ENCODE measurements at places on chromosomes 5 and 9.

DNA sequence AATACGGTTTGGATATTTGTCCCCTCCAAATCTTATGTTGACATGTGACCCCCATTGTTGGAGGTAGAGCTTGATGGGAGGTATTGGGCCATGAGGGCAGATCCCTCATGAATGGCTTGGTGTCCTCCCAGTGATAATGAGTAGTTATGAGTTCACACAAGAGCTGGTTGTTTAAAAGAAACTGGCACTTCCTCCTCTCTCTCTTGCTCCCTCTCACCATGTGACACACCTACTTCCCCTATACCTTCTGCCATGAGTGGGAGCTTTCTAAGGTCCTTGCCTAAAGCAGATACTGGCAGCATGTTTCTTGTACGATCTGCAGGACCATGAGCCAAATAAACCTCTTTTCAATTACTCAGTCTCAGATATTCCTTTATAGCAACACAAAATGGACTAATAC lies 132.0 kb downstream of the PIK3R1 start:
- ATAC-seq = no peak

- ATAC-seq = peak; percentile 51
These were observed 596 bp upstream of the CDC37L1 start for GRCh38 chr9:4678679-4679267.

- ATAC-seq = no peak
These were observed 55.9 kb upstream of the HAPLN1 start for GRCh38 chr5:83776437-83777031.

DNA sequence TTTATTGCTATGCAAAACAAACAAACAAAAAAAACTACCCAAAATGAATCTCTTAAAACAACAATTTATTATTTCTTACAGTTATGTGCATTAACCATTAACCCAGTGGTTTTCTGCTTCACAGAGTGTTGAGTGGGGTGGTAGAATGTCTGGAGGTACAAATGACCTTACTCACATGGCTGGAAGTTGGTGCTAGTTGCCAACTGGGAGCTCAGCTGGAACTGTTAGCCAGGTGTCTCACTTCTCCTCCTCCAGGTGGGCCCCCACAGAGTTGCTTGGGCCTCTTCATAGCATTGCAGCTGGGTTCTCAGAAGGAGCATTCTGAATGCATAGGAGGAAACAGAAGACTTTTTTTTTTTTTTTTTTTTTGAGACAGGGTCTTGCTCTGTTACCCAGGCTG lies 10.5 kb upstream of the B4GALT1 start:
- ATAC-seq = no peak

DNA sequence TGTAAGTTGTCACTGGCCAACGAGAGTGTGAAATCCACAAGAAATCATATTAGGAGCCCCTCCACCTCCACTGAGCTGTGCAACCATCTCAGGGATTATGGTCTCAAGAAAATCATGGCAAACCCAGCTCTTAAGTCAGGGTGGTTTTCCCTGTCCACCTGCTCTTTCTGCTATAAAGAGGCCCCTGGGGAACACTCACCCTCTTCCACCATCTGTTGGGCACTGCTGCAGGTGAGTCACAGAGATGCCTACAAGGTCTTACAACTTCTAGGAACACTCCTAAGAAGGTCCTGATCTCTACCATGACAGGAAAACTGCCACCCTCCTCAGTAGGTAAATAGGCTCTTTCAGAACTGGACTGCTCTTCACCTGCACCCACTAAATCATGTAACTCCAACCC lies 61.8 kb downstream of the DRD1 start:
- ATAC-seq = no peak

DNA sequence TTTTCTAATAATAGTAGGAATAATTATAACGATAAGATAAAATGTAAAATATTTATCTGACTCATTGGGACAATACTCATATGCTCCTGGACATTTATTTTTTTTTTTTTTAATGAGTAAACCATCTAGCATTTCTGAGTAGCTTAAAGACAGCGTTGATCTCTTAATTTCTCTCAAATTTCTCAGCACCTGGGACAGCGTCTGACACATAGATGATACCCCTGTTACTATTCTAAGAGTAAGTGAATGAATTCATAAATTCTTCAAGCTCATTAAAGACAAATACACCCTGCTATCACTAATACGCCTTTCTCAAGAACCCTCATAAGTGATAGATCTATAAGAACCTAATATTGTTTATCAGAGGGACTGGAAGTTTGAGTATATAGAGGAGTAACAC lies 12.0 kb upstream of the HTR4 start:
- no peak for ATAC-seq
